ENCODE measurements at places on chromosomes 1 and 21.
A peak's percentile ranks its signal among the peaks of the same experiment; 100 is the strongest.

DNA sequence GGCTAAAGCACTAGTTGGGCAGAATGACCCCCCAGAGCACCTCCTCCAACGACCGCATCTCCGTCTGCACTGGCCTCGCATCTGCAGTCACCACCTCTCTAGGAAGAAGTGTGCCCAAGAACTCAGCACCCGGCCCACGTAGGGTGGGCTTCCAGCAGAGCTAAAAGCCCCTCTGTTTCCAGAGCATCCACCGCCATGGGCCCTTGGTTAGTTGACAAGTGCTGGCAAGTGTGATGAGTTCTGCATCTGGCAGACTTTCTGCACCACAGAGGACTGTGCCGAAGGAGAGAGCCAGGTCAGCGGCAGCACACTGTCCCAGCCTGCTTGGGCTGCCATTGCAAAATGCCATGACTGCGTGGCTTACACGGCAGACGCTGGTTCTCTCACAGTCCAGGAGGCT is 76.4 kb upstream of the COL6A1 start:
- peak; percentile 65 for DNase-seq

DNA sequence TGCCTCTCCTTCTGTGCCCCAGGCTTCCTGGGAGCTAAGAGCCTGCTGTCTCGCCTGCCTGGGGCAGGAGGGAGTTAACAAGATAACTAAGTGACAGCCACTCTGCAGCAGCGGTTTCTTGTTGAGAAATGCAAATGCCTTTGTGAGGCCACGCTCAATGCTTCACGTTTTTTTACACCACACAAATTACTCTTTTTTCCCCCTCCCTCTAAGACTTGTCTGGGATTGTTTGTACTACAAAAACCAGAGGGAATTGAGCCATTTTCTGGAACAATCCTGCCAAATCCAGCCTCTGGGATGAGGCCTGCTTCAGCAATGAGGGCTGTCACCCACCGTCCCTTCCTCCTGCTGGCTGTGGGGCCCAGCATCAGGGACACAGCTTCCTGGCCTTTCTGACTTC is 119.6 kb downstream of the ACTL8 start:
- no peak for DNase-seq

GRCh38 chr1:70812442-70813109 is 235.0 kb downstream of the PTGER3 start:
- no peak for DNase-seq

GRCh38 chr1:178031856-178032320 is 62.0 kb upstream of the RASAL2 start:
- DNase-seq = peak; percentile 96

DNA sequence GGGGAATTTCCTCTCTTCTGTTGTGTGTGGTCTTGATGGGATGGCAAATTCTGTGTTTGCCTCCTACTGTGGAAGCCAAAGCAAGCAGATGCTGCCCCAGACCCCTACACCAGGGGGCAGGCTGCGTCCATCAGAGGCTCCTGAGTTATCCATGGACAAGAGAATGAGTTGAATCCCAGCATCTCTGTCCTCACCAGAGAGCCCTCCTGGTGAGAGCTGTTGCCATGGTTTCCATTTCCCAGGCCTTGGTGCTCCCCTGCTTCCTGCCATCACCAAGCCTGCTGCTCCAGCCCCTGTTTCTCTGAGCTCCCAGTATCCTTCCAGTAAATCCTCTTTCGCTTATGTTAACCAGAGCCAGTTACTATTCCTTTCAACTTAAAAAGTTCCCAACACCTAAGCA is 20.4 kb upstream of the GNG12 start:
- DNase-seq = peak; percentile 74

GRCh38 chr1:36476945-36477344 is 5.8 kb downstream of the CSF3R start:
- no peak for DNase-seq

- no peak for DNase-seq
These were observed 88.9 kb downstream of the SIK1 start for GRCh38 chr21:43337901-43338655.

DNA sequence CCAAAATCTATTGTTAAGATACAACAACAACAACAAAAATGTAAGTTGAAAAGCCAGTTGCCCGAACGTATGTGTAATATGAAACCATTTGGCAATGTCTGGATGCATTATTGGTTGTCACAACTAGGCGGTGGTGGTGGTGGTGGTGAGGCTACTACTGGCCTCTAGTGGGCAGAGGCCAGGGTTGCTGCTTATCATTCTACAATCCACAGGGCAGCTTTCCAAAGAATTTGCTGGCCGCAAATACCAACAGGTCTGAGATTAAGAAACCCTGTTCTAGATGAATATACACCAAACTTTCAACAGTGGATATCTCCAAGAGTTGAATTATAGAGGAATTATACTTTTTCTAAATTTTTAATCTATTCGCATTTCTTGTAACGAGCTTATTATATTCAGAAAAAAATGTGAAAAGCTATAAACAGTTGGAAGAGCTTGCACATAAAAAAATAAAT is 26.8 kb upstream of the ZNF697 start:
- DNase-seq = no peak

GRCh38 chr1:109249654-109250401 is 489 bp downstream of the CELSR2 start:
- peak; percentile 83 for DNase-seq

DNA sequence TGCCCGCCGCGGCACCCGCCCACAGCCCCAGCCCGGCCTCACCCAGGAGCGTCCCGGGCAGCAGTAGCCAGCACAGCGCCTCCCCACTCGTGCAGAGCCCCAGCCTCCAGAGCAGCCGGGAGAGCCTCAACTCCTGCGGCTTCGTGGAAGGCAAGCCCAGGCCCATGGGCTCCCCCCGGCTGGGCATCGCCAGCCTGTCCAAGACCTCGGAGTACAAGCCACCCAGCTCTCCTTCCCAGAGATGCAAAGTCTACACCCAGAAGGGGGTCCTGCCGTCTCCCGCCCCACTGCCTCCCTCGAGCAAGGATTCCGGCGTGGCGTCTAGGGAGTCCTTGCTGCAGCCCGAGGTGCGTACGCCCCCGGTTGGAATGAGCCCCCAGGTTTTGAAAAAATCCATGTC is 531.2 kb downstream of the KIF26B start:
- DNase-seq = no peak

DNA sequence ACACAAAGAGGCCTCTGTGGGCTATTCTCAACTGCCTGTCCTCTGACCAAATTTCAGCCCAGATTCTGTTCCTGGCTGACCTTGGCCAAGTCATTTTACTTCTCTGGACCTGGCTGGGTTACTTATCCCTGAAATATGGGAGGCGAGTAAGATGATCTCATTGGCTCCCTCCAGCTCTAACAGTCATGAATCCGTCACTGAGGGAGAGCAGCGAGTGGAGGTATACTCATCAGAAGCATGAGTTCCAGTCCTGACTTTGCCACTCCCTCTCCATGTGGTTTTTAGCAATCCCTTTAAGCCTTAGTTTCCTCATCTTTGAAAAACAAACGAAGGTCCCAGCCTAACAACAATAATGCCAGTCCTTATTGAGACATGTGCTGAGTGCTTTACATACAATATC is 63.5 kb downstream of the CCDC185 start:
- no peak for DNase-seq

DNA sequence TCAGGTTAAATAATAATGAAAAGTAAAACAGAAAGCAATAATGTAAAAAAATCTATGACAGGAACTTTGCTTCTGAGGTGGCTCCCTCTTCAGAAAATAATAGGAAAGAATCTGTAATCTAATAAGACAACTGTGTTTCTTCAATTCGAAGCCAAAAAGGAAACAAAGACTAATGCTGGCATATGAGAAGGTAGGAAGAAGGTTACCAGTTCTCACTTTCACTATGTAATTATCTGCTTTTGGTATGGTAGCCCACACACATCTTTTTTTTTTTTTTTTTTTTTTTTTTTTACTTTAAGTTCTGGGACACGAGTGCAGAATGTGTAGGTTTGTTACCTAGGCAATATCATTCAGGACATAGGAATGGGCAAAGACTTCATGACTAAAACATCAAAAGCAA is 47.1 kb downstream of the COP1 start:
- DNase-seq = no peak

- DNase-seq = no peak
These were observed 184.5 kb upstream of the TNR start for GRCh38 chr1:175927944-175928343.

DNA sequence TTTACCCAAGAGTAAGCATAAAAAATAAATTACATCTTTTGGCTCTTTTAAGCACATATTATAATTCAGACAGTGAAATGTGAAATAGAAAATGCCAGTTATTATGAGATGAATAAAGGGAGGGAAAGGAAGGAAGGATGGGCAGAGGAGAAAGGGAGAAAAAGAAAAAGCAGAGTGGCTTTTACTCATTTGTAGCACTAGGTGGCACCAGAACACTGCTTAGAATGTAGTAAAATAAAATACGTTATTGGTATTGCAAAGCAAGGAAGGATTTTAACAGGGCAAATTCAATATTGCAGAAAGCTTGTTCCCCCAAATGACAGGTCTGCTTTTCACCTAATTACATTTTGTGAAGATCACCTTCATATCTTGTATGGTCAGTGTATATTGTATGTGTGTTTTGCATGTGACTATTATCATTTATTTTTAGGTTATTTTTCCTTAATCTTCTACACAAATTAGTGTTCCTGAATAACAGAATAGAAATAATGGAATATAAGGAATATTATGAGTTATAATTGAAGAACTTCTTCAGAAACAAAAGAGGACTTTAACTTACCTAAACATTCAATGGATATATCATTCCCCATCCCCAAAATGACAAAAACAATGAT is 9.1 kb upstream of the PCNX2 start:
- no peak for DNase-seq

- no peak for DNase-seq
These were observed 54.6 kb upstream of the SIPA1L2 start for GRCh38 chr1:232684371-232685105.

DNA sequence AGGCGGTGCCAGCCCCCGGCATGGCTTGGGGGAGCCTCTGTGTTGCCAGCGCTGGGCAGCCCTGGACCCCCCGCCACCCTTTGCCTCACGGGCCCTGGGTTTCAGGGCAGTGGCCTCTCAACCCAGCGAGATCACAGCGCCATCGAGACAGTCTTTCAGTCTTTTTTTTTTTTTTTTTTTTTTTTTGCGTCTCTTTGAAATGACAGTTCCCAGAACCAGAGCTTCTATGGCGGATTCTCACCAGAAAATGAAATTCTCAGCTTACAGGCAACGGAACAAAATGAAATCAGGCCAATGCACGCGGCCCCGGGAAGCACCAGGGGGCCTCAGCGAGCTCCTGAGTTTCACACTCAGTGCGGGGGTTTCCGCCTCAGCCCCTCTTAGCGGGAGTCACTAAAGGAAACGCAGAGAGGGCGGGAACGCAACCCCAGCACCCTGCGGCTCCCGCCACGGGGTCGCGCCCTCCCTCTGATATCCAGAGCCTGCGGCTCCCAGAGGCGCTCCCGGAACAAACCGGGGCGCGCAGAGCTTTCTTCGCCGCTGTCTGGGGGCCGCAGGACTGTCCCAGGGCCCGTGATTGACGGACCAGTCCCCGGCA is 8.0 kb upstream of the COL6A1 start:
- no peak for DNase-seq
